ENCODE measurements at places on chromosomes 11 and 22. TPM values are rescaled to one million over a fixed set of nuclear protein-coding genes. Genes with fewer than 3 reads are reported as not detected.

Gene TBRG1
- total RNA-seq: 29.6 TPM

Gene VSIG10L2
- total RNA-seq: not detected

DNA sequence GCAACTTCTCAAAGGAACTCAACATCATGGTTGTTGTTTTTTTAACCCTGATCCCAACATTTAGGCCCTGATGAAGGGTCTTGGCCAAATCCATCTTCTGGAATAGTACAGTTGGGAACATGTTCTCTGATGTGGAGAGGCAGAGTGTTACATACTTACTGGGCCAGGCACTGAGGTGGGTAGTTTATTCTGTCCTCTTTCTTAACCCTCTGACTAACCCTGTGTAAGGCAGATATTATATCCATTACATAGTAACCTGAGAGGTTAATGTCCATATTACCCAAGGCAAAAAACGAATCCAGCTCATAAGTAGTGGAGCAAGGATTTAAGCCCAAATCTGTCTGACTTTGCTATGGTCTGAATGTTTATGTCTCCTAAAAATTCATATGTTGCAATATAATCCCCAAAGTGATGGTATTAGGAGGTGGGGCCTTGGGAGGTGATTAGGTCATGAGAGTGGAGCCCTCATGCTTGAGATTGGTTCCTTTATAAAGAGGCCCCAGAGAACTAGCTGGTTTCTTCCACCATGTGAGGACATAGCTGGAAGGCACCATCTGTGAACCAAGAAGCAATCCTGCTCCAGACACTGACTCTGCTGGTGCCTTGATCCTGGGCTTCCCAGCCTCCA lies 16.3 kb downstream of the PPFIBP2 start:
- no peak overlapping the region for H3K4me3 ChIP-seq
- no peak overlapping the region for H3K27ac ChIP-seq
- H3K36me3 ChIP-seq: no peaks in the 10 kb centered on the region
- H3K4me1 ChIP-seq: no peaks in the 10 kb centered on the region
- no peak for DNase-seq

Gene MRPL17
- 75.0 TPM for total RNA-seq

Gene CASP5
- total RNA-seq: not detected

- peaks cover 25% of the 10 kb centered on the region for H3K27me3 ChIP-seq
- no peak for DNase-seq
- no peak overlapping the region for H3K27ac ChIP-seq
- no peaks in the 10 kb centered on the region for H3K36me3 ChIP-seq
- no peak overlapping the region for H3K4me3 ChIP-seq
Observed at GRCh38 chr11:63177872-63178271, 33.9 kb upstream of the SLC22A24 start.

Gene OR2AG2
- 0.07 TPM for total RNA-seq

Gene OR56A1
- total RNA-seq: not detected

- H3K27ac ChIP-seq: no peak overlapping the region
- no peaks in the 10 kb centered on the region for H3K27me3 ChIP-seq
- H3K36me3 ChIP-seq: no peaks in the 10 kb centered on the region
- H3K4me3 ChIP-seq: no peak overlapping the region
- no peak for DNase-seq
- H3K4me1 ChIP-seq: no peaks in the 10 kb centered on the region
Observed at GRCh38 chr11:2570211-2570811, 125.5 kb downstream of the KCNQ1 start.

Gene RIMBP3C
- total RNA-seq: 0.15 TPM

Gene NNMT
- total RNA-seq: not detected

Gene PLAAT2
- not detected for total RNA-seq

GRCh38 chr22:46088541-46089311 lies 61.6 kb upstream of the PPARA start:
- DNase-seq: no peak
- no peaks in the 10 kb centered on the region for H3K27me3 ChIP-seq
- peaks cover 25% of the 10 kb centered on the region for H3K4me1 ChIP-seq
